ENCODE measurements at places on chromosomes 1 and 21.

GRCh38 chr21:43997766-43998742 is 14.1 kb upstream of the TRAPPC10 start:
- DNase-seq = no peak

DNA sequence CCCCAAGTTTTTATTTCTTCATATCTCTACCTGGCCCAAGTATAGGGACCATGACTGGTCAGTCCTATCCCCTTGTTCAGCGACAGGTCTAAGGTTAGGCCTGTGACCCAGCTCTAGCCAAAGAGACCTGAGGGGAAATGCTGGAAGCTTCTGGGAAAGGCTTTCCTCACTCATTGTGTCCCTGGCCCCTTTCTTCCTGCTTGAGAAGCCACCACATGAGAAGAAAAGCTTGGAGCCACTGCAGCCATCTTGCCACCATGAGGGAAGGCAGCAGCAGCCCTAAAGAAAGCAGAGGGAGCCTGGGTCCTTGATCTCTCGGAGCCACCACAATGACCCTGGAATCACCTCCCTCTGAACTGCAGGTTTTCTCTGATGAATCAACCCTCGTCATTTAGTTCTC is 43.4 kb downstream of the ATF3 start:
- DNase-seq = no peak

DNA sequence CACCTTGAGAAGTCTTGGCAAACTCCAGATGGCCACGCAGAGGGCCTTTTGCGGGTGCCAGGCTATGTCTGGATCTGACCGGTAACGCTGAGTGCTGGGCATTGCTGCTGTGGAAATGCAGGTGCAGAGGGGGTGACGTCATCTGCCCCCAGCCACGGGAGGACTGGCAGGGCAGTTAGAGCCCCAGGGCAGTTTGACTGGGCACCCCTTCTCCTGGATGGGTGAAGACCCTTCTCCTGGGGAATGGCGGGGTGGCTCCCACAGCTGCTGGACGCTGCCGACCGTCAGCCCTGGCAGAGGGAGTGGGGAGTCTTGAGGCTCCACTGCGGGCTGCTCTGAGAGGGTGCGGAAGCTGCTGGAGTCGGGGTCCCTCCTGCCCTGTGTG is 12.6 kb upstream of the EDN2 start:
- DNase-seq = no peak

DNA sequence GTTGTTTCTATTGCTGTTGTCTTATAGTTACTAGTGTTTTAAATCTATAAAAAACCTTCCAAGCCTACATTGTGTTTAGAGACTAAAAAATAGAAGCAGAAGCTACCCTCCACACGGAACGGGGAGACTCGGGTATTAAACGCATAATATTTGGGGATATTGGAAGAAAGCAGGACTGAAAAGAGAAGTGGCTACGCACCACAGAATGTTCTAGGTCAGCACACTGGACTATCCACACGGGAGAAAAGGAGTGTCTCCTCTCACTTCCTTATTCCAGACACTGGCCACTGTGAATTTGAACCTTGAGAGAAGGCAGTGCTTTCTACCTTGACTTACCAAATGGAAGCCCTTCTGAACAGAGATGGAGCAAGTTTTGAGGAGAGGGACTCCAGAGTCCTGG is 1.0 kb upstream of the OR10J4 start:
- DNase-seq = no peak

- no peak for DNase-seq
These were observed 102.8 kb downstream of the RIPK4 start for GRCh38 chr21:41663805-41664788.

- DNase-seq = no peak
These were observed 48.8 kb downstream of the PIK3CD start for GRCh38 chr1:9700340-9700739.

DNA sequence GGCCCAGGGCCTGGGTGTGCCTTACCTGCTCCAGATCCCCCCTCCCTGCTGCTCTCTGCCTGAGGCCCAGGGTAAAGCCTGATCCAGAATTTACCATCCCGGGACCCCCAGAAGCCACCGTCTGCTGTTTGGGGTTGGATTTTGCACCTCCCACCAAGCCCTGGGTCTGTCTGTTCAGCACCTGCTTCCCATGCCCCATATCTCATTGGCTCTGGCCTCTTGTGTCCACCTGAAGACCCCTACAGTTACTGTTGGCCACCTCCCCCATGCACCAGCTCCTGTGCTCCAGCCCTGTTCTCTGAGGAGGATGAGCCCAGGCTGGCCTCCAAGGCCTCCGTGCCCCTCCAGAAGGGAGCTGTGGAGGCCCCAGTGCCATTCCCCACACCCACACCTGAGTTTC is 113.9 kb downstream of the GRIK3 start:
- DNase-seq = no peak

- DNase-seq = no peak
These were observed 29.5 kb upstream of the ZNF496 start for GRCh38 chr1:247360991-247361731.

DNA sequence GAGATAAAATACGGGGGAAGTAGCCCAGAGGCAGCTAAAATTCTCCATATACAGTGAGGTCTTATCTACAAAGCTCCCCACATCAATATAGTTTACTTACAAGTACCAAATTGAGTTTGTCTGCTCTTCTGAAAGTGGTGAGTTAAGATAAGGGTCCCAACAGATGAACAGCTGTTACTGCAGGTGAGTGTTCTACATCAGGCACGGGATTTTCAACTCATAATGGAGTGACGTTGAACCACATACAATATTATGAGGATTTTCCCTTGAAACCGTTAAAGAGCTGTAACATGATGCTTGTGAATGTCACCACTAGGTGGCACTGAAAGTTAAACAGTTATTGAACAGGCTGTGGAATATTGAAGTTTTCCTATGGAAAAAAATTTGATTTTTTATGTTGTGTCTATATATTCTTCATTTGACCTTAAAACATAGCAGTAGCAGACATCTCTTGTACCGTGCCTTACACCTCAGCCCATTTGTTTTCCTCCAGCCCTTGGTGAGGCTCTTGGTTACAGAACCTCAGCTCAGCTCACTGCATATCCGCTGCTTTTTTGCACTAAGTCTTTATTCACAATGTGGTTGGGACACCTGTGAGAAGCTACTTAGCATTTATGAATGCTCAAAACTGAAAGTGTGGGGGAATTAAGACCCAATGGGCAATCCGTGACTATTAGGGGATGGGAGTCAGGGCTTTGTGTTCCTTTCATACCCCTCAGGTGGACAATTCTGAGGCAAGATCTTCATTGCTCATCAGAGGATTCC is 23.2 kb downstream of the CD1D start:
- DNase-seq = no peak

DNA sequence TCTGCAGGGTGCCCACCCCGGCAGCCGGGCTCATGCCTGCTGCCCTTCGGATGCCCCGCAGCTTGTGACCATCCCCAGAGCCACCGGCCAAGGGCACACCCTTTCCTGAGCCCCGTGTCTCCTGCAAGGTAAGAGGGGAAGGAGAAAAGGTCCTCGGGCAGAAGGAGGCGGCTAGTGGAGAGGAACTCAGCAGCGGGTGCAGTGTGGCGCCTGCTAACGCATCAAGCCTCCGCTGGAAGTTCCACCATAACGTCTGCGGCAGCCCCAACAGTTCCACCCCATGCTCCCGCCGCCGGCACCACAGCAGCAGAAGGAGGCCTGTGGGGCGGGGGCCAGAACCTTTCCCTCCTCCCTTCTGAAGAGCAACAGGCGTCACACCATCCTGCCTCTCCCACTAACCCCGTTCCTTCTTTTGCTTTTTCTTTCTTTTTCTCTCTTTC is 990 bp downstream of the VWA5B1 start:
- DNase-seq = no peak

DNA sequence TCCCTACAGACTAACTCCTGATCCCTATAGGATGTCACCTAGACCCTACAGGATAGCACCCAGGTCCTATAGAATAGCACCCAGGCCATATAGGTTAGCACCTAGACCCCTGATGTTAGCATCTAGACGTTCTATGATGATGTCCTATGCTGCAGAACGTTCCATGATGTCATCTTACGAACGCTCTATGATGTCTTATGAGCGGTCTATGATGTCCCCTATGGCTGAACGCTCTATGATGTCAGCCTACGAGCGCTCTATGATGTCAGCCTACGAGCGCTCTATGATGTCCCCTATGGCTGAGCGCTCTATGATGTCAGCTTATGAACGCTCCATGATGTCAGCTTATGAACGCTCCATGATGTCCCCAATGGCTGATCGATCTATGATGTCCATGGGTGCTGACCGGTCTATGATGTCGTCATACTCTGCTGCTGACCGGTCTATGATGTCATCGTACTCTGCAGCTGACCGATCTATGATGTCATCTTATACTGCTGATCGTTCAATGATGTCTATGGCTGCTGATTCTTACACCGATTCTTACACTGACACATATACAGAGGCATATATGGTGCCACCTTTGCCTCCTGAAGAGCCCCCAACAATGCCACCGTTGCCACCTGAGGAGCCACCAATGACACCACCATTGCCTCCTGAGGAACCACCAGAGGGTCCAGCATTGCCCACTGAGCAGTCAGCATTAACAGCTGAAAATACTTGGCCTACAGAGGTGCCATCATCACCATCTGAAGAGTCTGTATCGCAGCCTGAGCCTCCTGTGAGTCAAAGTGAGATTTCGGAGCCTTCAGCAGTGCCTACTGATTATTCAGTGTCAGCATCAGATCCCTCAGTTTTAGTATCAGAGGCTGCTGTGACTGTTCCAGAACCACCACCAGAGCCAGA is 9.5 kb downstream of the SON start:
- no peak for DNase-seq

DNA sequence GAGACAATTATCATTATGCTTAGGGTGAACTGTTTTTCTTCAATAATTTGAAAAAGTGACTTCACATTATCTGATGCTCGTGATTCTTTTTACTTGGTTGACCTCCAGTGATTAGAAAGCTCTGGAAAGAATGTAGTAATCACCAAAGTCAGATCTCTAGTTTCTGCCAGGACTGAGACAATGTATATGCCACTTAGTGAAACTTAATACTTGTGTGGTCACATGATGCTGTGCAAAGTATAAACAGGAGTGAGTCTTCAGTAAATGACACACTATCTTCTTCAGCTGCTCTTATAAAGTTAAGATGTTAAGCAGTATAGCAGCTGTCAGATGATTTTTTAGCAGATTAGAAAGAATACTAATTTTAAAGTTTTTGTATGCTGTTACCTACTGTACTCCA is 17.2 kb downstream of the VCAM1 start:
- DNase-seq = no peak

DNA sequence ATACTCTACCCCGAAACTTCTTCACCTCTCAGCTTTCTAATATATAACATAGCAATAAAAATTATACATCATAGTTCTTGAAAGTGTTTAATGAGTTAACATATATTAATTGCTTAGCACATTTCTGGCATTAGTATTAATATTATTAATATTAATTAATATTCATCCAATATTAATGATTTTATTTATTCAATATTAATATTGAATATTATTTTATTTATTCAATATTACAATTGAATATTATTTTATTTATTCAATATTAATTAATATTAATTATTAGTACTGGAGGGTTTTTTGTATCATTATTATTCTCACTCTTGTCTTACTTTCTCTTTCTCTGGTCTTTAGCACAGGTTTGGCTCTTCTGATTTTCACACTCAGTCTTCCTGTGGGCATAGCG is 105.2 kb downstream of the GRIK1 start:
- no peak for DNase-seq

- no peak for DNase-seq
These were observed at the start of gene HTR6 for GRCh38 chr1:19664453-19665185. HTR6 (plus strand) TSS chr1:19664875; CDS start chr1:19665754, 879 bp downstream.

GRCh38 chr1:170660871-170661645 is 2.9 kb upstream of the PRRX1 start:
- no peak for DNase-seq

GRCh38 chr21:31670070-31670469 is 10.6 kb downstream of the SOD1 start:
- no peak for DNase-seq

DNA sequence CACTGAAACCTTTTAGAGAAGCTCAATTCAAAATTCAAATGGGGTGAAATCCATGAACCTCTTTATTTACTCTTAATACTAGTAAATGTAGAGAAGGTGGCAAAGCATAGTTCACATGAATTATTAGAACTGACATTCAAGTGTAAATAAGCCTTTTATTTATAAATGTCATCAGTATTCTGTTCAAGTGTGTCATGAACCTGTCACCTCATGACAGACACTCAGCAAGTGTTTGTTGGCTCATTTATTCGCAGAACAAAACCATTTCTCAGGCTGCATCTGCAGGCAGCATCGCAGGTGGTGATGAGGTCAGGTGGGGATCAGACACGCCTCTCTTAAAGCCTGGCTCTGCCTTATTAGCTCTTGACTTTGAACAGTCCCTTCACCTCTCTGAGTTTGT is 116.6 kb downstream of the SETD4 start:
- DNase-seq = no peak

- no peak for DNase-seq
These were observed 35.6 kb upstream of the UTS2 start for GRCh38 chr1:7888248-7889081.

- DNase-seq = no peak
These were observed 25.8 kb downstream of the ARID4B start for GRCh38 chr1:235302143-235302542.

- DNase-seq = no peak
These were observed 20.6 kb downstream of the ATP6V1G3 start for GRCh38 chr1:198519639-198520501.

DNA sequence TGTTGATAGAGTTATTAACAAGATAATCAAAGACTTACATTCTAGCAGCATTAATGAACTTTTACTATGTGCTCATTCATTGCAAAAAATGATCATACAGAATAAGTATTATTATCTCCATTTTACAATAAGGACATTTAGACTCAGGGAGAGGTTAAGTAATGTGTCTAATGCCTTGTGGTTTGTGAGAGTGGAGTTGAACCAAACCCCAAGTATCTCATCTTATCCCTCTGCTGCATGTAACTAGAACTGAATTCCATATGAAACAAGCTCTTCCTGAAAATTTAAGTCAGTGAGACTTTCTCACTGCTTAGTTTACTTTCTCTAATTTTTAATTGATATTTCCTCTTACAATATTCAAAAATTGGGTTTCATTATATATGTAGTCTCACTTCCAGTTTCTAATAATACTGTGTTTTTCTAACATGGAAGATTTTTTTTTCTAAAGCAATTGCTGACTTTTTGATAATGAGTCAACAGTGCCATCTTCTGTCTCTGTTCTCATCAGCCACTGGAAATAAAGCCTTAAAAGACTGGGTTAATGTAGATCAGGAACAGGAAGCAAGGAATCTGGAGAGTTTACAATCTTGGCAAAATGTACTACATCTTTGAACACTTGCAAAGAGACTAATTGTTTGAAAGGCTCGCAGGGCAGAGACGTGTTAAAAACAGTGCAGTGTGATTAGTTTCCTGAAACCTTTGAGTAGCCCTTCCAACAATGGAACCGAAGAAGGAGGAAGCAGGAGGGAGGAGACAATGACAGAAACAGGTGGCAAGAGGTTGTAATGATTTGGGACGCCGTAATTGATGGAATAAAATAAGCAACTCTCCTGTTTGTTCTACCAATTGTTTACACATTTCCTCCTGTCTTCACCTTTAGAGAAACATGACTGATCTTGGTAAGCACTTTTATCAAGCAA is 567.6 kb downstream of the MRPL39 start:
- no peak for DNase-seq

DNA sequence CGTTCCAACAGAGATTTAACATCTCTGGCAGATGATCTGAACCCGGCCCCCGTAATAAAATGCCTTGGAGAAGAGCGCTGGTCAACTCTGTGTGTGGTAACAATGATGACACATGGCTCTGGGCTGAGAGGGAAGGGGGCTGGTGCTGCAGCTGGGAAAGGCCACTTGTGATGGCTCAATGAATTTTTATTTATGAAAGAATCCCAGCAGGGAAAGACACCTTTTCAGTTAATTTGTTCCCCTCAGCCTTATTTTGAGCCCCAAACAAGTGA is 59.4 kb downstream of the SYT6 start:
- no peak for DNase-seq

GRCh38 chr1:59718064-59718988 is 96.4 kb upstream of the HOOK1 start:
- DNase-seq = no peak

All from activated T-helper 1 cell treated with anti-CD3 and anti-CD28 coated beads, Interleukin-2, amount 50 U/mL, for 16 hours (primary cell).